Left ventricle myocardium inferior (tissue), 1 donor: ENCODE measurements at places on chromosomes 5 and 9. TPM values are rescaled to one million over a fixed set of nuclear protein-coding genes. Genes with fewer than 3 reads are reported as not detected.

The IFNA2 gene
- not detected for total RNA-seq

The GMCL2 gene
- total RNA-seq = not detected

The SMIM33 gene
- total RNA-seq = not detected

The TLR4 gene
- 14.2 TPM for total RNA-seq

The CER1 gene
- total RNA-seq = not detected

The PCDHB1 gene
- total RNA-seq = not detected

The EXOC3 gene
- total RNA-seq = 46.2 TPM

GRCh38 chr5:8751971-8752370 lies 793.9 kb downstream of the SEMA5A start:
- H3K27me3 ChIP-seq = peaks cover 3% of the 10 kb centered on the region
- no peak for DNase-seq
- H3K36me3 ChIP-seq = no peaks in the 10 kb centered on the region
- no peak overlapping the region for H3K4me3 ChIP-seq
- no peaks in the 10 kb centered on the region for H3K4me1 ChIP-seq

- DNase-seq = no peak
- no peaks in the 10 kb centered on the region for H3K27me3 ChIP-seq
- no peaks in the 10 kb centered on the region for H3K4me1 ChIP-seq
- H3K36me3 ChIP-seq = no peaks in the 10 kb centered on the region
- no peak overlapping the region for H3K4me3 ChIP-seq
These were observed 282.6 kb downstream of the IRX1 start for GRCh38 chr5:3878267-3878666.

GRCh38 chr9:136441681-136442245 lies 2.1 kb upstream of the INPP5E start:
- H3K36me3 ChIP-seq = peaks cover 61% of the 10 kb centered on the region
- no peak overlapping the region for H3K27ac ChIP-seq
- H3K4me1 ChIP-seq = peaks cover 39% of the 10 kb centered on the region
- no peak overlapping the region for H3K4me3 ChIP-seq

- H3K27ac ChIP-seq = no peak overlapping the region
- no peaks in the 10 kb centered on the region for H3K27me3 ChIP-seq
- no peaks in the 10 kb centered on the region for H3K36me3 ChIP-seq
- no peaks in the 10 kb centered on the region for H3K4me1 ChIP-seq
These were observed 393.9 kb upstream of the C9orf72 start for GRCh38 chr9:27967210-27967609.

DNA sequence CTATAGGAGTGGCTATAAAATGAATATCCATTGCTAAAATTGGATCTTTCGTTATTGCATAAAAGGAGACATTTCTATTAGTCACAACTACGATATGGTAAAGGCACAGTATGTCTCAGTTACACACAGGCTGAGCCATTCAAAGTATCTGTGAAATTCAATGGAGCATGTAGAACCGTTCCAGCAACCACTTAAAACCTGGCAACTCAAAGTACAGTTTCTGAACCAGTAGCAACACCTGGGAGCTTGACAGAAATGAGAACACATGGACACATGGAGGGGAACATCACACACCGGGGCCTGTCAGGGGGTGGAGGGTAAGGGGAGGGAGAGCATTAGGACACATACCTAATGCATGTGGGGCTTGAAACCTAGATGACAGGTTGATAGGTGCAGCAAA lies 15.4 kb downstream of the POC5 start:
- DNase-seq = no peak
- no peaks in the 10 kb centered on the region for H3K27me3 ChIP-seq
- H3K4me1 ChIP-seq = no peaks in the 10 kb centered on the region
- H3K27ac ChIP-seq = peak overlapping the region; percentile 32

- H3K4me1 ChIP-seq = peaks cover 21% of the 10 kb centered on the region
- DNase-seq = no peak
- peaks cover 15% of the 10 kb centered on the region for H3K27me3 ChIP-seq
- peak overlapping the region; percentile 56 for H3K4me3 ChIP-seq
- no peaks in the 10 kb centered on the region for H3K36me3 ChIP-seq
- peak overlapping the region; percentile 69 for H3K27ac ChIP-seq
These were observed 173.6 kb upstream of the IER5L start for GRCh38 chr9:129351642-129352145.

GRCh38 chr9:85020791-85021190 lies 351.3 kb downstream of the NTRK2 start:
- DNase-seq = no peak
- H3K27me3 ChIP-seq = peaks cover 26% of the 10 kb centered on the region
- H3K4me1 ChIP-seq = no peaks in the 10 kb centered on the region
- no peaks in the 10 kb centered on the region for H3K36me3 ChIP-seq

GRCh38 chr5:40578501-40579451 lies 100.9 kb upstream of the PTGER4 start:
- no peaks in the 10 kb centered on the region for H3K27me3 ChIP-seq
- no peak overlapping the region for H3K4me3 ChIP-seq
